DND-41 (cell line): ENCODE measurements at places on chromosomes 3 and 15.

GRCh38 chr3:128054367-128054766 lies 2.1 kb downstream of the SEC61A1 start:
- DNase-seq: no peak

- DNase-seq: no peak
These were observed 193.3 kb upstream of the CTDSPL start for GRCh38 chr3:37668431-37668817.

GRCh38 chr3:13462125-13462629 lies 17.9 kb upstream of the HDAC11 start:
- DNase-seq: no peak

DNA sequence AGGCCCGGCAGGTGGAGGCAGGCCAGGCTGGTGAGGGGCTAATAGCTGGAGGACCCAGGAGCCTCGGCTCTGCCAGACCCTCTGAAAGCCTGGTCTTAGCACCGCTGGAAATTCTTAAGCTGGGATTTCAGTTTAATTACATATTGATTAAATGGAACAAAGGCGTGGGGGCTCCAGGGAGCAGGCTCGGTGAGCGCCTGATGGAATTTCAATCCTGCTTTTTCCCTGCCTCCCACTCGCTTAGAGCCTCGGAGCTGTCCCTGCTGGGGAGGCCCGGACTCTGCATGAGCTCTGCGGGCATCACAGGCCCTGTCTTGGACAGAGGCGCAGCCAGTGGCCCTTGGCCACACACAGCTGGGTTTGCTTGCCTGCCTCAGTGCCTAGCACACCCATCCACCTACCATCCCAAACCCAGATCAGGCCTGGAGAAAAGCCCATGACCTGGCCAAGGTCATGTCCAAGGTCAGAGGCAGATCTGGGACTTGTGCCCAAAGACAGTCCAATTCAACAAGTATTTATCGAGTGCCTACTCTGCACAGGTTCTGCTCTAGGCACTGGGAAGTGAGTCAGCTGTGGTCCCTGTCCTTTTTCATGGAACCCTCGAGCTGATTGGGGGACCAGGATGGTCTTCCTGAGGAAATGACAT lies 40.6 kb downstream of the LINGO1 start:
- DNase-seq: no peak

DNA sequence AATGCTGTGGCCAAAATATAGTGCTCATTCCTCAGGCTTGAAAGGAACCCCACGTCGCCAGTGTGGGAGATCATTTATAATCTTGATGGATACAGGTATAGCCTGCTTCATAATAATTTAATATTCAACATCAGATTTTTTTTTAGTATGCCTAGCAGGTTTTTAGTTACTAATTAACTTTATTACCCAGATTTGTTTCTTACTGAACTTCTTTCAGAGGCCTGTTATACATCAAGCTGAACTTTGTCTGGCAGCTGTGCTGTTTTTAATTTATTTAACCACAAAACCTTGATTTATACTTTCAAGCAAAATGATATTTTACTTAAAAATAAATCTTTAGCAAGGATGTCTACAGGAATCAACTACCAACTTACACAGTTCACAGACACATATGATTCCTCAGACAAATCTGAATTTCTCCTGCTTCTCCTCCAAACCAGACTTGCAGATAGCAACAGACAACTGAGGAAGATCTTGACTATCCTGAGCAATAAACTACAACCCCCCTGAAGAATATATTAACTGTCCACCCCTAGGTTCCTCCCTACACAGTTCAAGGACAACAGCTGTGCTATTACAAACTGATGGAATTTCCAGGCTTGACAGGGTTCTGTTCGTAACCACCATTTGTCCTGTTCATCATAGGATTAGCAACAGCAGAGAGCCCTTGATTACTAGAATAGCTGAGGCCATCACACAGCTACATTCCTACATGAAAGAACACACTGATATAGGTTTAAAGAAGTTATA lies 610 bp downstream of the MAP4 start:
- DNase-seq: no peak

DNA sequence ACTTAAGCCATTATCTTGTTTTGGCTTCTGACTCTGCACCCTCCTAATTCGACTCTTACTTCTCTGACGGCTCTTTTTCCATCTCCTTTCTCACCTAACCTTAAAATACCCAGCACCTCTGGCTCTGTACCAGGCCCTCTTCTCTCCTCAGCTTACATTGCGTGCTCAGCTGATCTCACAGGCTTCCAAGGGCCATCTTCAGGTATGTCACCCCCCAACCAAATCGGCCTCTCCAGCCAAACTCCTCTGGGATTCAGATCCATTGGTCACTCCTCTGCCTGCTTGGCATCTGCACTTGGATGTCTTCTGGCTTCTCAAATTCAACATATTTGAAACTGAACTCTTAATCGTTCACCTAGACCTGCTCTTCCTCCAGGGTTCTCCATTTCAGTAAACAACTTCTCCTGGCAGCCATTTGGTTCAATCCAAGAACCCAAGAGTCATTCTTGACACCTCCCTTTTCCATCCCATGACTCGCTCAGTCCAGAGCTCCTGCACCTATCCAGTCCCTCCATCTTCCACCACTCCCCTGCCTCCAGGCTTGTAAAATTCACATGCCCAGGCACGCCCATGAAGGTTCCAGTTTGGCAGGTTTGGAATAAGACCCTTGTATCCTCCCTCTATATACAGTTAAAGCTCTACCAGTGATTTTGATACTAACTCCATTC lies 35.2 kb upstream of the SLC41A3 start:
- DNase-seq: no peak

GRCh38 chr15:80395616-80396015 lies 8.6 kb upstream of the ARNT2 start:
- no peak for DNase-seq

GRCh38 chr15:49815526-49815925 lies 194.7 kb downstream of the DTWD1 start:
- no peak for DNase-seq

DNA sequence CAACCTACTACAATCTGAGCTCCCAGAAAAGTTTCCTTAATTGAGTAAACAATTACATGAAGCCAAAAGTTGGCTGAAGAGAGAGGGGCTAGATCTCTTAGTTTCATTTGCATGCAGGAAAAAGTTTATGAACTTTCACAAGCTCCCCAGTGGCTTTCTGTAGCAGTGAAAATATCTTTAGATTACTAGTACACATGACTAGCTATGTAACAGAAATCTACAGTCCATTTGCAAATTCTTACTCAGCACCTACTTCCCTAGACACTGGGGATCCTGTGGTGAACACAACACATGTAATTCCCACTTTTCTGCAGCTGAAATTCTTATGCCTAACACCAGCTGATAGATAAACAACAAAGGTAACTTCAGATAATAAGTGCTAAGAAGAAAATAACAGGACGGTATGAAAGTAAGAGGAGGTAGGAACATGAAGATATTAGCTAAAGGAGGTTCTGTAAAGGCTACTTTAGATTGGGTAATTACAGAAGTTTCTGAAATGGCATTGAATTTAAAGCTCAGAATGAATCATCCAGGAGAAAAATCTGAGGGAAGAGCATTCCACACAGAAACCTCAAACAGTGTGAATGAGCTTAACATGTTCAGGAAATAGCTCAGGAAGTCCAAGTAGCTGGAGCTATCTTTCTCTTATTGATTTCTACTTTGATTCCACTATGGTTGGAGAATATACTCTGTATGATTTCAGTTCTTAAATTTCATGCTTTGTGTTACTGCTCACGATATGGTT lies 204.8 kb downstream of the MAGI1 start:
- DNase-seq: no peak

- no peak for DNase-seq
These were observed 478.7 kb downstream of the MFSD1 start for GRCh38 chr3:159280386-159281191.

DNA sequence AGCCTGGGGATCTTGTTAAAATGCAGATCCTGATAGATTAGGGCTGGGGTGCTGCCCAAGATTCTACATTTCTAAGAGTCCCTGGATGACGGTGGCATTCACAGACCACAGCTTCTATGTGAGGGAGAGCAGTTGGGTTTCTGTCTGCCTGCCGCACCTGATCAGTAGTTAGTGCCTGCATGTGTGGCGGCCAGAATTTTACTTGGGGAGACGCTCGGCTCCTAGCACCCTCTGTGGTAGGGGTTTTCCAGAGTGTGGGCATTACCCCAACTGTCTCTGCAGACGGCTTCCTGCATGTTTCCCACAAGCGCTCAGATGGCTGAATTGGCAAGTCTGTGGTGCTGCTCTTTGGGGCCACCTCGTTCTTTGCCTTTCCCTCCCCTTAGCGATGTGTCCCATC lies 8.3 kb downstream of the GHRL start:
- no peak for DNase-seq

DNA sequence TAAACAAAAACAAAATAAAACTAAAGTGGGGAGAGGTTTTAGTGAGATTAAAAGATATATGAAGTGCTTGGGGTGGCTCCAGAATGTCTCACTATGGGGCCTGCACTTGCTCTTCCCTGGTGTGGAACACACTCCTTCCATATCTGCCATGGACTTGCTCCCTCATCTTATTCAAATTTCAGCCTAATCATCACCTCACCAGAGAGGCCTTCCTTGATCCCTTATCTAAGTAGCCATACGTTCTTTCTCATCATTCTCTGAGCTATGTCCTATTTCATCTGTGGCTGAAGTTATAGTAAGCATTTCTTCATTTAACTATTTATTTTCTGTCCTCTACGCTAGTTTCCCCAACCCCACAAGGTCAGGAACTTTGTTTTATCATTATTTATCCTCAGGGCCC lies 511.7 kb downstream of the NTRK3 start:
- no peak for DNase-seq

- peak; percentile 62 for DNase-seq
These were observed 21.7 kb downstream of the CCR9 start for GRCh38 chr3:45907769-45908705.

GRCh38 chr3:38577371-38578080 lies 72.0 kb downstream of the SCN5A start:
- no peak for DNase-seq
